BJ (cell line): ENCODE measurements at places on chromosomes 6 and 20.
A peak's percentile ranks its signal among the peaks of the same experiment; 100 is the strongest.

DNA sequence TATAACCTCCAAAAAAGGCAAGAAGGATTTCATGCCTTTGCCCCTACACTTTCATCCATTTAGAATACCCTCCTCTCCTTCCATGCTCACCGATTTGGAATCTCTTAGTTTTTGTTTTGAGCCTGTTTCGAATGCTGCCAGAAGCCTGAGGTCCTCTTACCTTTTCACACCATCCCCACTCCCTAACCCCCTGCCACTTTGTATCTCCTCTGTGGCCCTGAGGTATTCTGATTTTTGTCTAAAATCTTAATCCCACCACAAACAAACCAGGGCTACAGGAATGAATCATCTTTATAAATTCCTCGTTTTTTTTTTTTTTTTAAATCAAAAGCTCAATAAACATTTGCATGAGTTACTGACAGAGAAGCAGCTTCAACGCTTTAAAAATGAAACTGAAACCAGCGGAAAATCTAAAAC is 1.6 kb upstream of the RPS12 start:
- no peak for DNase-seq

DNA sequence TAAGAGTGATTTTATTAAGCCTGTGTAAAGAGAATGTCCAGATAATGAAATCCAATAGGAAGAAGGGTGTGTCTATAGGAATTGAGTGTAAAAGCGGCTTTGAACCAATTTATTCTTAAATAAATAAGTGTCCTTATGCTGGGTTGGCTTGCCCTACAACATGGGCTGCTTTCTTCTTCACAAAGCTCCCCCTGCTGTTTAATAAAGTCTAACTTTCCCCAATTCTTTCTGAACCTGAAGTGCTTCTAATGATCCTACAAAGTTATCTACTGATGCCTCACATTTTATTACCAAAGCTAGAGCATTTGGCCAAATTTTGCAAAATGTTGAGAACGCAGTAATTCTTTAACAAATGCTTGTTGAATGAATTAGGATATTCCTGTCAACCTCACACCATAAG is 36.3 kb upstream of the SIRT5 start:
- no peak for DNase-seq

DNA sequence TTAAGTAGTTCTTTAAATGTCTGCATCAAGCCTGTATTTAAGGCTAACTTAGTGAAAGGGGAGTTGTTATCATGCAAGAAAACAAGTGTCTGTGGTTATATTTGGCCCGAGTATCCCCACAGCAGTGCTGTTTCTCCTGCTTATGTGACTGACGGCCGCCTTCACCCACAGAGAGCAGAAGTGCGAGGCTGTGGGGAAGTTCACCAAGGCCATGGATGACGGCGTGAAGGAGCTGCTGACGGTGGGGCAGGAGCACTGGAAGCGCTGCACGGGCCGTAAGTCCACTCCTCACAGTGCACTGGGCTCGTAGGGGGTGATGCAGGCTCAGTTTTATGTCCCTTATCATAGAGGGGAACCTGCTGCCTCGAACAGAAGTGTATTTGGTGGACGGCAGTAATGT is 53.2 kb upstream of the SYNJ2 start:
- DNase-seq = no peak

GRCh38 chr20:19600042-19600441 is 158.0 kb upstream of the RIN2 start:
- DNase-seq = no peak

DNA sequence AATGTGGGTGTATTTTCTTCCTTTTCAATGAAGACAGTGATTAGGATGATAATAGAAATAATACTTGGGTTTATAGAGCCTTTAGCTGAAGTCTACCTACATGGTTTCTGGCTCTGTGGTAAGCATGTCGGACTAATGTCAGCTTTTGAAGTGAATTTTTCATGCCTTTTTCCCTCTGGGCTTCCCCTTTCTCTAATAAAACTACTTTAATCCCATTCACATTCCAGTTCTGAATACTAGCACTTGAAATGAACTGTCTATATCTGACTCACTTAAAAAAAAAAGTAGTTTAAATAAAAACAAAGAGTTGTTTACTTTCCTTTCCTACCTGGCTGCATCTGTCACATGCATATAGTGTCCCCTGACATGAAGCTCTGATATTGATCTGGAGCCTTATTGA is 545.9 kb upstream of the FLRT3 start:
- no peak for DNase-seq

DNA sequence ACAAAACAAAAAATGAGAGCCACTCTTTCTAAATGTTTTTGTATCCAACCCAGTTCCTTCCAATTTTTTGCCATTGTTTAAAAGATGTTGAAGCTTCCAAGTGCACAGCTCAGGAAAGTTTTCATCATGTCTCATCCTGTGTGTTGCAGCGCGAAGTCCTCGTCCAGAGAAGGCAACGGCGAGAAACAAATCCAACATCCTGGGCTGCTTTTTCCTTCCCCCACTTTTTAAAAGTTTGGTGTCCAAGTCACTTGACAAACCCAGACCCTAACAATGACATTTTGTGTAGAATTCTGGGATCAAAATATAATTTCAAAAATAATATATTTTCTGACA is 92.3 kb downstream of the ANKRD60 start:
- DNase-seq = no peak

GRCh38 chr6:149225370-149225769 is 92.1 kb upstream of the TAB2 start:
- DNase-seq = no peak

GRCh38 chr6:38792356-38792755 is 77.2 kb downstream of the DNAH8 start:
- no peak for DNase-seq

DNA sequence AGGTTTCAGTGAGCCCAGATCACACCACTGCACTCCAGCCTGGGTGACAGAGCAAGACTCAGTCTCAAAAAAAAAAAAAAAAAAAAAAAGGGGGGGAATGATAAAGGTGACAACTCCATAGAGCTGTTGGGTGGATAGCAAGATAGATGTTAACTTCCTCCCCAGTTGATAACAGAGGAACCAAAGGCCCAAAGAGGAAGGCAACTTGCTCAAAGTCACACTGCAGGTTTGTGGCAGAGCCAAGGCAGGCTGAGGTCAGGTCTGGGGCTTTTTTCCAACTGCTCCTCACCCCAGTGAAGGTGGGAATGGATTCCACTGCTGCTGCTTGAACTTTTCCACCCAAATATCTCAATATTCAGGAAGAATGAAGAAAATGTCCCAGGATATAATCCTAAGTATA is 26.7 kb downstream of the HCK start:
- no peak for DNase-seq

DNA sequence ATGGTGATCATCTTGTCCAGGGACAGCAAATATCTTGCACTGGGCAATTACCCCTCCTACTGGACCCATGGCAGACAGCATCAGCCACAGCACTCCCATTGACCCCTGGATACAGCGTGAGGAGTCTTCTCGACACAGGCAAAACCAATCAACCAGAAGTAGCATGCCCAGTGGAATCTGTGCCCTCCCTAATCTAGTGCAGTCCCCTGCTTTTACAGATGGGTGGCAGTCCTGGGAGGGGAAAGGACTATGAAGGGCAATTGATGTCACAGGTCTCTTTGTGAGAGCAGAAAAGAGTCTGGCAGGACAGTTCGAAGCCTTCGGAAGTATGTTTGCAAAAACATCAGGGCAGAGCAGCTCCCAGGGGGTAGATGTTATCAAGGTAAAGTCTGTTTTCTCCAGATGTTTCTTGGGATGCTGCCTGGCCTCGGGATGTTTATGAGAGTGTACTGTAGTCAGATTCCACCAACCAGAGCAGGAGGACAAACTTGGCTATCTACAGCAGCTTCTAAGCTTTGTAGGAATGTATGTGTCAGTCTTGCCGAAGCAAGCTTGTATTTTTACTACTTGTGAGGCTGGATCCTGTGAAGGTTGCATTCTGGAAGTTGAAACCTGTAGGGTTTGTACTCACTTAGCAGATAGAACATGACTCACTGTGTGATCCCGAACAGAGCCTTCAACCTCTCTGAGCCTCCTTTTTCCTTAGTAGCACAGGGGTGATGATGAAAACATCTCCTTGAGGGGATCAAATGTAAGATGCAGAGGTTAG is 63.0 kb upstream of the MYL9 start:
- DNase-seq = no peak

- no peak for DNase-seq
These were observed 199.7 kb upstream of the SIM1 start for GRCh38 chr6:100664274-100665040.

DNA sequence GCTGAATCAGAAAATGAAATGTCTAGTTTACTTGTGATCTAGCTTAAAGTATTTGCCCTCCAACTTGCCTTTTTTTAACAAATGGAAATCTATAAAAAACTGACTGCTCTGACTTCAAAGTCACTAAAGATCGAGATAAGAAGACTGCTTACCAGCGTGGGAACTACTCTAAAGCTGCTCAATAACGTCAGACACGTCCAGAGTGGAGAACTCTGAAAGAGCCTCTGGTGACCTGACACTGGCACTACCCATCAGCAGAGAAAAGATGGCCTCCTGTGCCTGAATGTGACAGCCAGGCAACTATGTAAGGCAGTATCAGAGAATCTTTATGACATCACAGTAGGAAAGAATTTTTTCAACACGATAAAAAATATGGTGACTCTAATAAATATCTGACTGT is 202.1 kb upstream of the SHLD1 start:
- no peak for DNase-seq

- DNase-seq = peak; percentile 4
These were observed 242.6 kb upstream of the CDYL start for GRCh38 chr6:4533576-4533975.

GRCh38 chr6:11772109-11772825 is 6.3 kb downstream of the ADTRP start:
- peak; percentile 88 for DNase-seq

GRCh38 chr6:24107294-24107693 is 18.7 kb upstream of the NRSN1 start:
- DNase-seq = no peak

- no peak for DNase-seq
These were observed 54.6 kb downstream of the NPEPL1 start for GRCh38 chr20:58747211-58747610.

GRCh38 chr6:132140189-132140588 is 189.0 kb upstream of the CCN2 start:
- no peak for DNase-seq

DNA sequence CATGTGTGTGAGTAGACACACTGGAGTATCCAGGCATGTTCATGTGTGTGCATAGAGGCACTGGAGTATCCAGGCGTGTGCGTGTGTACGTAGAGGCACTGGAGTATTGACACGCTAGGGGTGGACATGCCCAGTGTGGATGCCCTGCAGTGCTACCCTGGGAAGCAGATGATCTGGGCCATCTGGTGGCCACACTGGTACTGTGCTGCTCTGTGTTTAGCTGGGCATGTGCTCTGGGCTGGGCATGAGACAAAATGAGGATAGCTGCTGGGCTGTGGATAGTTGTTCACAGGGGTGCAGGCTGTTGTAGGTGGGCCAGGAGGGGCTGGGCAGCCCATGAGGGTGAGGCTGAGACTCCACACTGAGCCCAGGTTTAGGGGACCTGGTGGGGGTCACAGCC is 24.0 kb upstream of the NPBWR2 start:
- no peak for DNase-seq

- DNase-seq = no peak
These were observed 41.2 kb upstream of the PHIP start for GRCh38 chr6:79119217-79119616.

DNA sequence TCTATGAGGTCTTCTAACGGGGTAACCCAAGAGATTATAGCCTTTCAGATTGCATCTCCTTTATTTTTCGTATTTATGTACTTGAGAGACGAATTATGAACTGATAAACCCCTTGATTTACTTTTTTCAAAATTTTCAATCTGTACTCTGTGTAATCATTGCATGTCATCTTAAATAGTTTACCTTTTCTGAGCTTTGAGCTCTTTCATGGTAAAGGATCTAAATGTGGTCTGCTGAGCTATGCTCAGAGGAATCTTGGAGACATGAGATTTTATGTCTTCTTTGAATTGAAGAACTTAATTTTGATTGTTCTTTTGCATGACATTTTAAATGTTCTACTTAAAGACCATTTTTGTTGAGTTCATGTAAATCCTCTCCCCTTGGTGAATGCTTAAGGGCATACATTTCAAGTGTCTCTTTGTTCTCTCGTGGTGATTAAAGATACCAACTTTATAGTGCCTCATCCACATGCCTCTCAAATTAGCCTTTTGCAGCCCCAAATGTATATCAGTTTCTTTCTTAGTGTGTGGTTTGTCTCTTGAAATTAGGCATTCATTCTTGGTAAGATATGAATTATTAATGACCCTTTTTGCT is 116.3 kb upstream of the SCGN start:
- no peak for DNase-seq

DNA sequence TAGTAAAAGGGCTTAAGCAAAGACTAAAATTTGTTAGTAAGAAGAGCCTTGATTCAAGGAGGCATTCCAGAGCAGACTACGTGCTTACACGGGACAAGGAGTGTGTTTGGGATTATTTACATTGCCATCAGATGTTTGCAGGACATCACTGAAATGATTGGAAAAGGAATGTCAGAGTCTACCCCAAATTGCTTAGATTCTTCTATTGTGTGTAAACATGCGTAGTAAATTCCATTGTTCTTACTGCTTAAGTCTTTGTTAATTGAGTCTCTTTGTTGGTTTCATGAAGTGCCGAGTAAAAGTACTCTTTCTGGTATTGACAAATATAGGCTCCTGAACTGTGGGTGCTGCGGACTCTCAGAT is 60.5 kb downstream of the CD83 start:
- peak; percentile 5 for DNase-seq

- DNase-seq = no peak
These were observed 3.5 kb upstream of the SMIM28 start for GRCh38 chr6:138374230-138374629.

DNA sequence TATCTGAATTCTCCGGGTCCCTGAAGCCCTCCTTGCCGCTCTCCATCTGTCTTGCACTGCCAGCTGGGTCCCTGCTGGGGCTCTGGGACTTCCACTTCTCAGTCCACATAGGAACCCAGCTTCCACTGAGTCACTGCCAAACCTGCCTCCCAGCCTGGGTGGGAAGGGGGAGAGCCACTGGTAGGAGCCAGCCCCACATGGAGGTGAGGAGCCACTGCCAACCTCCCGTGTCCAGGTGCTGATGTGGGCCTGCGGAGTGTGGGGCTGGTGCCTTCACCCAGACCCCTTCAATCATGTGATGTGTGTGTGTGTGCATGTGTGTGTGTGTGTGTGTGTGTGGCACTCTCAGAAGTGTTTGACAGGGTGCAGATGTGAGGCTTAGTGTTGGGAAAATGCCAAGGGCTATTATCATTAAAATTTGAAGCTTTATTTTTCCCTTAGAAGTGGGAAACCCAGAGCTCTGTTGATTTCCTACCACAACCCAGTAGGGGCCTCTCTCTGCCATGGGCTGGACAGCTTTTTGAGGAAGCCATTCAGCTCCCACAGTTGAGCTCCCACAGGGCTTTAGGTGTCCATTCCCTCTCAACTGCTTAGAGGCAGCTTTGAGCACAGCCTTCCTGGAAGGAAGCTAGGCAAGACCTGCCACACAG is 9.3 kb upstream of the SGK2 start:
- no peak for DNase-seq

GRCh38 chr6:114735025-114735735 is 392.4 kb upstream of the HS3ST5 start:
- no peak for DNase-seq
